Inflammatory macrophage treated with lipopolysaccharide for 4 hours (primary cell): ENCODE measurements at places on chromosomes 1 and 21.
A peak's percentile ranks its signal among the peaks of the same experiment; 100 is the strongest.

DNA sequence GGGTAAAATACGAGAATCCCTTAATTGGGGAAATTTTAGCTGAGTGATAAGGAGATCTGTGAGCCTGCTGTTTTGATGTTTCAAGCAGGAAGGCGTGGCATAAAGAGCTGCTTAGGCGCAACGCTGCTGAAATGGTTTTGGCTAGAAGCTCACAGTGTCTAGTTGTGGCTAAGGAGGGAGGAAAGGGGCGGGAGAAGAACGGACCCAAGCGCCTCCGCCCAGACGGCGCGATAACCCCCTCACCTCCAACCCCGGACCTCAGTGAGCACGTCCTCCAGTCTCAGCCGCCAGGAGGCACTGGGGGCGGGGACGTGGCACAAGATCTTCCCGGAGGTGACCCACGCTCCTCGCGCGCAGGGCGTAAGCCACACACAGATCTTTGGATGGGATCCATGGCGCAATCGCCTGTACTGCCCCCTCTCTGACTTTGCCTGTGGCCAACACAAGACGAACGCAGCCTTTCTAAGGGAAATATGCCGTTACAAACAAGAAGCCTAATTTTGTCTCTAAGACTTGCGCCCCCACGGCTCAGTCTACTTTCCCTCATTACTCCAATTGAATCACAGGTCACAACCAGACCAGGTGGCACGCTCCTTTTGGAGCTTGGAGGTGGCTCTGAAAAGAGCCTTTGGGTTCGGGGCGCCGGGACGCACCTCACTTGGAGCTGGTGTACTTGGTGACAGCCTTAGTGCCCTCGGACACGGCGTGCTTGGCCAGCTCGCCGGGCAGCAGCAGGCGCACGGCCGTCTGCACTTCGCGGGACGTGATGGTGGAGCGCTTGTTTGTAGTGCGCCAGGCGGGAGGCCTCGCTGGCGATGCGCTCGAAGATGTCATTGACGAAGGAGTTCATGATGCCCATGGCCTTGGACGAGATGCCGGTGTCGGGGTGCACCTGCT is 23.4 kb upstream of the RNF187 start:
- DNase-seq = peak; percentile 25

DNA sequence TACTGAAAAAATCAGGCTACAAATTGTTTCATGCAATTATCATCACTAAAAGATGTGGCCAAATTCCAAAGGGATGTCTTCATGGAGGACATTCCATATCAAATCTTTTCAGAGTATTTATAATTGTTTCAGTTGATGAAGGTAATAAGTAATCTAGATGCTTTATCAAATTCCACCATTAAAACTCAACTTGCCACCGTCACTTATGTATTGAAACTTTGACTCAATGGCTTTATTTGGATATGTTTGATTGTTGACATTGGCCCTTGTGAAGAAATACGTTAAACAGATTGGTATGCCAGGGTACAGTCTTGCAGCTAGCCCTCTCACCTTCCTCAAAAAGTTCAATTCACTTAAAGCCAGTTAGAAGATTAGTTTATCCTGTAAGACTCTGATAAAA is 32.2 kb upstream of the PALMD start:
- no peak for DNase-seq

DNA sequence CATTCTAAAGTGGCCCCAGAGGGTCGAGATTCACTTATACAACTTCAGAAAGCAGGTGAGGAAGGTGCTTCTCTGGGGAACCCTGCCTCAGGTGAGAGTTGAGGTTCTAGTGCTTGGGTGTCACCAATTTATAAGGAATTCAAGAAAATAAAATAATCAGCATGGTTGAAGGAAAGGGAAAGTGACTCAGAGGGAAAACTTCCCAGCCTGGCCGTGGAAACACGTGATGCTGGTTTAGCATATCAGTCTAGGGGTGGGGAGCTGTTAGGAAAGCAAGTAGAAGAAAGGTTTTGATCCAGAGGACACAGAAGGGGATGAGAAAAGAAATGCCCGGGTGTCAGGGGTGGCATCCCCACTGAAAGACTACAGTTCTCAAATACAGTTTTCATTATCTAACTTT is 37.7 kb upstream of the TMEM125 start:
- peak; percentile 14 for DNase-seq

- DNase-seq = no peak
Observed at GRCh38 chr1:235933766-235934116, 67.0 kb upstream of the LYST start.

GRCh38 chr1:161905269-161905884 is 118.3 kb downstream of the OLFML2B start:
- peak; percentile 4 for DNase-seq

DNA sequence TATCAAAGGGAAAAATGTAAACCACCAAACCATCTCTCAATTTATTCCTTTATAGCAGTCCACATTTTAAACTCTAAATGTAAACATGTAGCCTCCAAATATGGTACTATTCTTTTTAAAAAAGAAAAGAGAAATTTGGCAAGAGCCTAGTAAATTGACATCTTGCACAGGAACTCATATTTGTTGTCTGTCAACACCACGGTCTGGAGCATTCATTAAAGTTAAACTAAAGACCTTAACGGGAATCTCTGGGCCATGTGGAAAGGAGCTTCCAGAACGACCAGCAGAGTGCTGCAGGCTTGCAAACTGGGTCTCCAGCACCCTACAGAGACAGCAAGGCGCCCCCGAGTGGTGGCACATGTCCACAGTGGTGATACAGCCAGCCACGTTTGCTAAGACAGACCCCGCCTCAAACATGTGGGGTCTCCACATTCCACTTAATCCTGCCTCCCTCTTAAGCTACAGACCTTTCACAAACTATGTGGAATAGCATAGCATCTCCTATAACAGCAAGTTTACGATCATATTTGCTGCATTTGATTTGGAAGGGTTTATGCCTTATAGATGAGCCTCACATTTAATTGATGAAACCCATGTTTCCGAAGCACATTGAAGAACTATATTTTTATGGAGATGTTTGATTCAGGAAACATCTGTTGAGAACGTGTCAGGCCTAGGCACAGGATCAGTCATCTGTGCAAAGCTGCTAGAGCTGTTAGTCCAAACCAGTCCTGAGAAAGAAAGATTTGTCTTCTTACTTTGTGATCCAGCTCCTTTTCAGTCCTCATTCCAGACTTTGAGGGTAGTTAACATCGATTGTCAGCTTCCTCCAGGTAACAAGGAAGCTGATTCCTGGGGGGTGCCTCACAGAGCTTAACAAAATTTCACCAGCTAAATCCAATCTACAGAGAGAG is 96.4 kb upstream of the BACE2 start:
- no peak for DNase-seq

- DNase-seq = no peak
Observed at GRCh38 chr1:64031236-64031635, 172.2 kb upstream of the UBE2U start.

GRCh38 chr1:41442697-41443251 is 41.7 kb downstream of the EDN2 start:
- no peak for DNase-seq

DNA sequence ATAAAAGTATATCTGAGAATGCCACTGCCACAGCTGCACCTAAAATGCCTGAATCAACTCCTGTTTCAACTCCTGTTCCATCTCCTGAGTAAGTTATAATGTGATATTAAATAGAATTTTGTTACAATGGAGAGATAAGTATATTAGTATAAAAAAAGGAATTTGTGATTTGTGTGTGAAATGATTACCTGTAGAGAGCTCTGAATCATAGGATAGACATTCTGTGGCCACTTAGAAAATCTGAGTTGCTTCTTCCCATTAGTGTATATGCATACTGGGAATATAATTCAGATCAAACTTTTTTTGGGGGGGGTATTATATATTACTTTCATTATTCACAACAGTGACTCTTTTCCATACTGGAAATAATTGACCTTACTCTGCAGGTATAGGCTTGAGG is 52.9 kb downstream of the SUCO start:
- DNase-seq = no peak

DNA sequence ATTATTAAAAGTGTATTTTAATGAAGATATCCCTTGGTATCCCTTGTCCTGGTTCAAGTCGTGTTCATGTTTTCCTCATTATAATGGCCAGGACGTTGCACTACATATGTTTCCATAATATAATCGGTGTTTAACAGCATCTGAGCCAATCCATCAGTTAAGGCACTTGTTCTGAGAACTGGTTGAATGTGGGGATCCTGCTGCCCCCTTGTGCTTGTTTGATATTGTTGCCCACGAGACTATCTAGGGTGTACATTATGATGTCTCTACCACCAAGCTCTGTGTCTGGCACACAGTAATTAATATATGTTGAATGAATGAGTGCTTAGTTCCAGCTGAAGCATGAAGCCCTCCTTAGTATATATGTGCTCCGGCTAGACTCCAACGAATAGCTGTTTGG is 193.0 kb downstream of the CACNA1E start:
- no peak for DNase-seq

GRCh38 chr1:38047603-38048141 is 1.1 kb upstream of the POU3F1 start:
- no peak for DNase-seq

GRCh38 chr1:10057796-10058195 is 25.0 kb downstream of the UBE4B start:
- no peak for DNase-seq

DNA sequence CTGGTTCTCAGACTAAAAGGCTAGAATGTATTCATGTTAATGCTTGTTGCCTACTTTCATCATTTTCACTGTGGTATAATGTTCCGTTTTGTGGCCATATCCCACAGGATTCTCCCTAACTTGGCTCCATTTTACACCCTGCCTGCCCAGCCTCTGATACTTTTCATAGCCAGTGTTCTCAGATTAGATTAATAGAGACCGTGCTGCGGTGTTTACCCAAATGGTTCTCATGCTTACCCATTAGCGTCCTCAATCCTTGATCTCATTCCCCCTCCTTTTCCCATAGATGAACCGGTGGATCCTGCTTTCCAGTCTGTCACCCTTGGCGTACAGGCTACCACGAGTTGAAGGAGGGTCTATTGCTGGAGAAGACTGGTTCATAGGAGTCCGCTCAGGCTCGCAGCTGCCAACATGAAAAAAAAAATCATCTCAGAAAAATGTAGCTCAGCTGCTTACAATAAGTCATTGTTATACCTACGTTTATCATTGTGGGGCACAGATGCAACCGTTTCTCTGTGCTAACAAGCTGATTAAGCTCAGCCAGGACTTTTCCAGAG is 78.7 kb downstream of the SETD4 start:
- DNase-seq = no peak

- peak; percentile 2 for DNase-seq
Observed at GRCh38 chr21:44618504-44618903, 6.6 kb downstream of the KRTAP10-8 start.

DNA sequence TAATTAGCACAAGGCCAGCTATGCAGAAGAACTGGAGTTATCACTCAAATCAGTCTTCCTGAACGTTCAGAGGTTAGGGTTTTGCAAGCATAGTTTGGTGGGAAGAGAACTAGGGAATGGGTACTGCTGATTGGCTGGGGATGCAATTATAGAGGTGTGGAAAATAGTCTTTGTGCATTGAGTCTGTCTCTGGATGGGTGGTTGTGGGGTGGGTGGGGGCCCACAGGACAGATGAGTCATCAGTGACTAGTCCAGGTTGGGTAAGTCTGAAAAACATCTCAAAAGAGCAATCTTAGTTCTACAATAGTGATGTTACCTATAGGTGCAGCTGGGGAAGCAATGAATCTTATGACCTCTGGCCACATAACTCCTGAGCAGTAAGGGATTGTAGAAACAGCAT is 89.7 kb upstream of the HMCN1 start:
- DNase-seq = no peak

DNA sequence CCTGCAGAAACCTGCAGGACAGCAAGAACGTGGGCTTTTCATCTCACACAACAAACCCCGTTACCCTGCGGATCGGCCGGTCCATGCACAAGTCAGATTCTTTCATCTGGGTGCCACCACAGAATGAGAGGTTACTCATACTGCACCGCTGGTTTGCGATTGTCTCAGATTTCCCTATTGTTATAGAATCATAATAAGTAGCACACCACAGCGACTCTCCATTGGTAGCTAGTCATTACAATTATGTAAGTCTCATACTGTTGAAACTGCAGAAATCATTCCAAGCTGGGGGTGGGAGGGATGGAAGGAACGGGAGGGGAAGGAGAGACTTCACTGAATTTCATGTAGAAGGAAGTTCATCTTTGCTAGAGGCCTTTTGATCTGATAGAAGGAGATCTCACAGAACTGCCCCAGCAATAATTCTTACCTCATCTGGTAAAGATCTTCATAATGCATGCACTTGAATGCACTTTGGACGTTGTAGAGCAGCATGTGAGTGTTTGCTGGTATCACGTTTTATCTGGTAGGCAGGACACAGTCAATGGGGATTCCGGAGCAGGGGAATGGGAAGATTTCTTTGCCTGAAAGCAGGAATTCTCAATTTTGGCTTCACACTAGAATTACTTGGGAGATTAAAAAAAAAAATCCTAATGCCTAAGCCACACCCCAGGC is 221.1 kb downstream of the KIF26B start:
- DNase-seq = no peak

- DNase-seq = peak; percentile 97
Observed at GRCh38 chr1:26278724-26279455, 996 bp upstream of the SH3BGRL3 start.
